ENCODE measurements at places on chromosomes 6 and 20. TPM values are rescaled to one million over a fixed set of nuclear protein-coding genes. Genes with fewer than 3 reads are reported as not detected.
A peak's percentile ranks its signal among the peaks of the same experiment; 100 is the strongest.

The PRIM2 gene
- total RNA-seq: 51.2 TPM

GRCh38 chr6:56992036-56992435 lies 37.1 kb downstream of the BEND6 start:
- H3K4me1 ChIP-seq: no peaks in the 10 kb centered on the region
- DNase-seq: no peak
- no peak overlapping the region for H3K27ac ChIP-seq
- H3K36me3 ChIP-seq: no peaks in the 10 kb centered on the region

DNA sequence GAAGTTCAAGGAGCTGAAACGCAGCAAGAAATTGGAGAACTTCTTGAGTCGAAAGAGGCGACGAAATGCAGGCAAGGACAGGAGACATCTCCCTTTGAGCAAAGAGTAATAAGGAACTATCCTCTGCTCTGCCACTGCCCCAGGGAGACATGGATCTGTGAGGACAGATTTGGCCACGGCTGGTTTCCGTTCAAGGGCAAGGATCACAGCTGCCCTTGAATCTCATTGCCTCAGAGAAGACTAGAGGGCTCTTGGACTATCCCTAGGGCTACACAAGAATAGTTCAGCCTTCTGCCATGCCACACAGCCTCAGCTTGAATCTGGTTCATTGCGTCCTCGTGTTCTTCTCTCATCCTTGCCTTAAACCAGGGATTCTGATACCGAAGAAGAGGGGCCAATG lies 7.7 kb downstream of the RRP36 start:
- peaks cover 52% of the 10 kb centered on the region for H3K36me3 ChIP-seq
- DNase-seq: no peak
- H3K4me1 ChIP-seq: no peaks in the 10 kb centered on the region
- no peak overlapping the region for H3K27ac ChIP-seq

DNA sequence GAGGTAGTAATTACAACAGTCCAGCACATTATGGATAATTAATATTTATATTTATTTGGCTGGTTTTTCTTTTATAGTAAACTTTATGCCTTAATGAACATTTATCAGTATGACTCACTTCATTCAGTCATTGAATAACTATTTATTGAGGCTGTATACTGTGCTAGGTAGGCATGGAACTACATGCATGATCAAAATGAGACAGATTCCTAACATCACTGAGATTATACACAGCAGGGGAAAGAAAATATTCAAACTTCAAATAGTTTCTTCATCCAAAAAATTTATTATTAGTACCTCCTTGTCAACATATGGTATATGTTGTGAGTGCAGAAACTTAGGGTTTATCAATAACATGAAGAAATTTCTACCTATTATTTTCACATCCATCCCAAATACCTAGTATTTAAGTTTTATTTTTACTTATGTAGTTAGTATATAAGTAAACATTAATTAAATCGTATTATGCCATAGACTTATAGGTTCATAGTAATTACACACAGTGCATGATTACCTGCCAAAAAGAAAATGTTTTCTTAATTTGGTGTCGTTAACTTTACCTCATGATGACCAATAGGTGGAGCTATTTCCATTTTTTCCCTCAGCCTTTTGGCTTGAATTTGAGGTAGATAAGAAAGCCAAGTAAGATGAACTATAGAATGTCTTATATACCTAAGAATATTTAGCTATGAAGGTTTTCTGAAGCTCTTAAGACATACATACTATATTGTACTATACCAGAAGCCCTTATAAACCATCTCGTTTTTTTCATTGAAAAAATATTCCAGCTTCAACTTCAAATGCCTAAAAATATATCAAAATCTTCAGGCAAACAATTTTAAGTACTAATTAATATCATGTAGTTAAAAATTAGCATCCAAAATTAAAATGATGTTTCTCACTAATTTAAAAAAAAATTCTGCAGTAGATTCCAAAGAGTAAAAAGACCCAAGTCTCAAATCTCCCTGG lies 12.5 kb upstream of the TMEM30A start:
- no peaks in the 10 kb centered on the region for H3K36me3 ChIP-seq
- H3K27me3 ChIP-seq: no peaks in the 10 kb centered on the region
- no peak overlapping the region for H3K4me3 ChIP-seq
- no peaks in the 10 kb centered on the region for H3K4me1 ChIP-seq
- DNase-seq: peak; percentile 61

DNA sequence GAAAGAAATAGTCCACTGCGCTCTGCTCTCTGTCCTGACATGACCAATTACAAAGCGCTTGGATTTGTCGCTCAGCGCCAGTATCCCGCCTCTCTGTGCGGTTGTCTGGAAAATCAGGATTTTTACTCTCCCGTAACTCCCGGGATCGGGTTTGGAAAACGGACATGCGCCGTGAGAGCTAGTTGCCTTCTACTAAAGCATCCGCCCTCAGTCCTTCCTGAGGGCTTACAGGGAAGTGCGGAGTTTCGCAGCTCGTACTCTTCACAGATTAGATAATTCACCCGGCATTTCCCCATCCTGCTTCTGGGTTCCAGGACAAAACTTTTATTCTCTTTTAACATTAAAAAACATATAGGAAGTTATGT lies 427 bp upstream of the MKKS start:
- peaks cover 6% of the 10 kb centered on the region for H3K4me1 ChIP-seq
- peak overlapping the region; percentile 89 for H3K27ac ChIP-seq
- no peaks in the 10 kb centered on the region for H3K36me3 ChIP-seq
- H3K27me3 ChIP-seq: no peaks in the 10 kb centered on the region
- peak; percentile 99 for DNase-seq

DNA sequence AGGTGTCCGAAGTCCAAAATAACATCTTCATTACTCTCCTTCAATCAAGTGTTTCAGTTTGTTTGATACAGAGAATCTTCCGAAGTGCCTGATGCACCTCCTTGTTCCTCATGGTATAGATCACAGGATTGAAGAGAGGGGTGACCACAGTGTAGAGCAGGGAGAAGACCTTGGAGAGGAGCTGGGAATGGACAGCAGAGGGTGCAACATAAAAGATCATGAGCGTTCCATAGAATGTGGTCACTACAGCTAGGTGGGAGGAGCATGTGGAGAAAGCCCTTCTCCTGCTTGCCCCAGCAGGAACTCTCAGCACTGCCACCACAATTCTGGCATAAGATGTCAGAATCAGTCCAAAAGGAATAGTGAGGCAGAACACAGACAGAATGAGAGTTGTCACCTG lies 11.9 kb downstream of the OR12D1 start:
- H3K27ac ChIP-seq: no peak overlapping the region
- H3K4me3 ChIP-seq: no peak overlapping the region
- no peaks in the 10 kb centered on the region for H3K36me3 ChIP-seq
- no peak for DNase-seq

DNA sequence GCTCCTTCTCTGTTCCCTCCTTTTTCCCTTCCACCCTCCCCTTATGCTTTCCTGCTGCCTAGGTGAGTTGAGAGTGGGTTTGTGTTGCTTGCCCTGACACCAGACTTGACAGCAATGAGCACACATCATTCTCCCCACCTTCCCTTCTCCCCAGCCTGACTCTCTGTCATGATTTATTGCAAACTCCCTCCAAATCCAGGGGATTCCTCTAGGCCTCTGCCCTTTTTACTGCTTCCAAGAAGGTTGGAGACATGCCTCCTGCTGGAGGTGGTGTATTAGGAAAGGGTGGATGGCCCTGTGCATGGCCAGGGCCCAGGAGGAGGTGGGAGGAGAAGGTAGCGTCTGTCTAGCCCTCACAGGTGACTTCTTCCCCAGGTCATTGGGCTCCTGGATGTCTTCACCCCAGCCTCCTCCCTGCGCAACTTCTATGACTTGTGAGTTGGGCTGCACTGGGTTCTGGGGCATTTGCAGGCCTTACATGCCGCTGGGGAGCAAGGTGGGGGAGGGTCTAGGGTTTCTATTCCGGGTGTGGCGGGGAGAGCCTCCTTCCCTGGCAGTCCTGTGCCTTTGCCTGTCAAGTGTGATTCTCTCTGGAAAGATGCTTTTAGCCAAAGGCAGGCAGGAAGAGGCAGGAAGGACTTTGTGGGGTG lies 2.1 kb downstream of the MAPK13 start:
- no peaks in the 10 kb centered on the region for H3K27me3 ChIP-seq
- H3K27ac ChIP-seq: no peak overlapping the region
- no peak for DNase-seq
- no peak overlapping the region for H3K4me3 ChIP-seq
- H3K36me3 ChIP-seq: no peaks in the 10 kb centered on the region

- H3K27me3 ChIP-seq: no peaks in the 10 kb centered on the region
- H3K27ac ChIP-seq: no peak overlapping the region
- H3K4me1 ChIP-seq: peaks cover 38% of the 10 kb centered on the region
- DNase-seq: peak; percentile 35
- no peak overlapping the region for H3K4me3 ChIP-seq
Measured at GRCh38 chr6:161011492-161012480, 20.2 kb downstream of the MAP3K4 start.

- no peak for DNase-seq
- H3K4me1 ChIP-seq: no peaks in the 10 kb centered on the region
- H3K27ac ChIP-seq: no peak overlapping the region
- H3K36me3 ChIP-seq: no peaks in the 10 kb centered on the region
Measured at GRCh38 chr6:123036648-123037047, 40.6 kb downstream of the CLVS2 start.

The NKX2-4 gene
- not detected for total RNA-seq

The MAS1 gene
- total RNA-seq: not detected

The GJA1 gene
- total RNA-seq: 248 TPM

DNA sequence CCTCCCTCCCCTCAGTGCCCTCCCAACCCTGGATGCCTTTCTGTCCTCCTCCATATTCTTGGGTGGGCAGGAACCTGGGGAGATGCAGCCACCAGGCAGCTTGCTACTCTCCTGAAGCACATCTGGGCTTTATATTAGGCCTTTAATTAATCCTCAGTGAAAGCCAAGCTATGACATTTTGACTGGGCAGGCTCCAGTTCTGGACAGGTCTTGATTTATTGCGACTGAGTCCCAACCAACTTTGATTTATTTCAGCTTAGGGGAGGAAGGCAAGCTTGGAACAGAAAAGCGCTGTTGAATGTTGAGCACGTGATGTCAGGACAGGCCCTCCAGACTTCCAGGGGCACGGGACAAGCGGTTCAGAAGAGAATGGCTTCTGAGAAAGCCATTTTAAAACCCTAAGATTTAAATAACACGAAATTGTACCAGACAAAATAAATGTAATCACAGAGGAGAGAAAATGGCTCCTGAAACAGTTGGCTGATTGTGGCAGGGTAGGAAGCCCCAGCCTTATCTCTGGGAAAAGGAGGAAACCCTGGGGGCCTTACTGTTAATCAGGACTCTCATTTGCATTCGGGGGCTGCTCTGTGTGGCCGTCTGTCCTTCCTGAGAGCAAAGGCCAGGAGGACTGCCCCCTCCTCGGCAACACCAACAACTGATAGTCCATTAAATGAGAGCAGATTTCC lies 294.2 kb downstream of the FOXC1 start:
- H3K4me3 ChIP-seq: no peak overlapping the region
- no peaks in the 10 kb centered on the region for H3K4me1 ChIP-seq
- no peaks in the 10 kb centered on the region for H3K36me3 ChIP-seq
- H3K27ac ChIP-seq: no peak overlapping the region
- DNase-seq: no peak
- no peaks in the 10 kb centered on the region for H3K27me3 ChIP-seq

DNA sequence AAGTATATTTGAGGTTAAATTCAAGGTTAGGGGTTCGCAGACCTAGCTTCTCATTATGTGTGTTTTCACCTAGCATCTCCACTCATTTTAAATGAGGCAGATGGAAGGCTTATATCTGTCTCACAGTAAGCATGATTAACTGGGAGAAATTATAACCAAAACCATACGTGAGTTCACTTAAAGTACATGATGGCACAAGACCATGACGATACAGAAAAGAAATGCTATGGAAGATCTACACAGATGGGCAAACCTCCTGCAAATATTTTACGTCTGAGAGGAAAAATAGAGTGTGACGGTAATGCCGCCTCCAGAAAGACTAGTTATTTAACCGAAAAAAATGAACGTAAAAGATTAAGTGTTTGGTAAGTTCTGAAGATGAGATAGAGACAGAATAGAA lies 337.8 kb downstream of the FARS2 start:
- H3K36me3 ChIP-seq: no peaks in the 10 kb centered on the region
- peak; percentile 43 for DNase-seq
- H3K4me1 ChIP-seq: no peaks in the 10 kb centered on the region
- no peaks in the 10 kb centered on the region for H3K27me3 ChIP-seq
- no peak overlapping the region for H3K27ac ChIP-seq
- H3K4me3 ChIP-seq: no peak overlapping the region

The MLIP gene
- not detected for total RNA-seq

The SMOC2 gene
- not detected for total RNA-seq

The HLA-DRA gene
- 0.89 TPM for total RNA-seq

DNA sequence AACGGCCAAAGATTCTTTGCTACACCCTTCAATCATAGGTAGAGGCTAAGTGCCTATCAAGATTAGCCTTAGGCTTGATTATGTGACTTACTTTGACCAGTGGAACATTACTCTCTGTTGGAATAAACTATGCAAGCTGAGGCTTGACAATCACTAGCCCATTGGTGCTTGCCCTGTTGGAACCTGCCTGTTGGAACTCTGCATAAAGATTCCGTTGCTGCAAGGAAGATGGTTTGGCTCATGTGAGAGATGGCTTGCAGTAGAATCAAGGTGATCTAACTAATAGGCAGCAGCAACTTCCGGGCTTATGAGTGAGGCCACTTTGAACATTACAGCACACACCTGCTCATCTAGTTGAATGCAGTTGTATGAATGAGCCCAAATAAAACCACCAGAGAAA lies 227.7 kb upstream of the TSHZ2 start:
- DNase-seq: no peak
- H3K36me3 ChIP-seq: no peaks in the 10 kb centered on the region
- no peak overlapping the region for H3K27ac ChIP-seq
- no peaks in the 10 kb centered on the region for H3K27me3 ChIP-seq

The NKAIN2 gene
- not detected for total RNA-seq

The HDDC2 gene
- total RNA-seq: 55.1 TPM

DNA sequence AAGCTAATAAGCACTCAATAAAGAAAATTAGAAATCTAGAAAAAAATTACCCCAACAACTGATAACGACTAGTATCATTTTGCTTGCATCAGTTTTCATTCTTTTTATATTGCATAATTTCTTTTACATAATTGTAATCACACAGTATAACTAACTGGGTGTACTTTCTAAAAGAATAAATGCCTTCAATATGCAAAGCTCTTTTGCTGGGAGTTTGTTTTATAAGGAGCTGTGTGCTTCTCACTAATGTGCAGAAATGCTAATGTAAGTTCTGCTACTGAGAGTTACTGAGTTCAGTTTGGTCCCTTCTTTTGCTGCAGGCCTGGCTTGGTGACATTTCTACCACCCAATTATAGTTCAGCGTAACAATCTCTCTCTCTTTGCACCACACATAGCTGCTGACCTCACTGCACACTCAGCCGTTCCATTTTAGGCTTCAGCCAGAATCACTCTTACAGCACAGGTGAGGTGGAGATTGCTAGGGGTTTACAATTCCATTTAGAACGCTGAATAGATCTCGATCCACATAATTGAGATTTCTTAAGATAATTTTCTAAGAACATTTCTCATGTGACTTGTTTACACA lies 20.9 kb upstream of the KLHL31 start:
- H3K27ac ChIP-seq: no peak overlapping the region
- H3K36me3 ChIP-seq: no peaks in the 10 kb centered on the region
- no peak overlapping the region for H3K4me3 ChIP-seq
- H3K27me3 ChIP-seq: peaks cover 3% of the 10 kb centered on the region
- no peak for DNase-seq
